Left lung (tissue), 14 donors: ENCODE measurements at places on chromosomes 5 and 9. TPM values are rescaled to one million over a fixed set of nuclear protein-coding genes. Genes with fewer than 3 reads are reported as not detected.

- no peak for DNase-seq
These were observed 6.6 kb downstream of the FBXW11 start for GRCh38 chr5:171999877-172000276.

GRCh38 chr9:126218359-126219125 is 108.1 kb upstream of the MVB12B start:
- DNase-seq, result no peak

DNA sequence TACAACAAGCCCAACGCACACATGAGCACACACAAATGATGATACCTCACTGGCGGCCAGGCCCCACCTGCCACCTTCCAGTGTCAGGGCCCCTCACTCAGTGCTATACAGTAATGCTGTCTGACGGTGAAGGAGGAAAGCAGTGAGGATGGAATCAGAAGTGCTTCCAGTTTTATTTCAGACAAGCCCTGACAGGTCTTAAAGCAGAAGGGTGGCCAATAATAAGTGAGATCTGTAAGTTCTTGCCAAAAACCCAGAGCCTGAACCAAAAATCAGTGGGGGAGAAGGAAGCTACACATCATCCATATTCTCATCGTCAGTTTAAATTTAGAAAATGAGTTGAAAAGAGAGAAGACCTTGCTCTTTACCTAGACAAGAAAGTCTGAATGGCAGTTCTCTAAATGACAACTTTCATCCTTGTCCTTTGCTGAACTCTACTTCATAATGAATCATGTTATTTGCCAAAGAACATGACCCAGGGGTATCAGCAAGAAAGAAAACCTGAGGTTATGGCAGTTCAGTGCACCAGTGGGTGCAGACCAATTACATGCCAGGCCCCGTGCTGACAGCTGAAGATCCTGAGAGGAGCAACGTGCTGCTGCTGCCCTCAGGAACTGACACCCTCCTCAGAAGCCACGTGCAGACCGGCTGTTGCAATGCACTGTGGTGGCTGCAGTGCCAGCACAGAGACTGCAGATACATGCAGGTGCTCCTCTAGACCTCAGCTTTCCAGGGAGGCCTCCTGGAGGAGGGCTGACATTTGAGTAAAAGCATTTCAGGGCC is 118.7 kb downstream of the DROSHA start:
- no peak for DNase-seq

DNA sequence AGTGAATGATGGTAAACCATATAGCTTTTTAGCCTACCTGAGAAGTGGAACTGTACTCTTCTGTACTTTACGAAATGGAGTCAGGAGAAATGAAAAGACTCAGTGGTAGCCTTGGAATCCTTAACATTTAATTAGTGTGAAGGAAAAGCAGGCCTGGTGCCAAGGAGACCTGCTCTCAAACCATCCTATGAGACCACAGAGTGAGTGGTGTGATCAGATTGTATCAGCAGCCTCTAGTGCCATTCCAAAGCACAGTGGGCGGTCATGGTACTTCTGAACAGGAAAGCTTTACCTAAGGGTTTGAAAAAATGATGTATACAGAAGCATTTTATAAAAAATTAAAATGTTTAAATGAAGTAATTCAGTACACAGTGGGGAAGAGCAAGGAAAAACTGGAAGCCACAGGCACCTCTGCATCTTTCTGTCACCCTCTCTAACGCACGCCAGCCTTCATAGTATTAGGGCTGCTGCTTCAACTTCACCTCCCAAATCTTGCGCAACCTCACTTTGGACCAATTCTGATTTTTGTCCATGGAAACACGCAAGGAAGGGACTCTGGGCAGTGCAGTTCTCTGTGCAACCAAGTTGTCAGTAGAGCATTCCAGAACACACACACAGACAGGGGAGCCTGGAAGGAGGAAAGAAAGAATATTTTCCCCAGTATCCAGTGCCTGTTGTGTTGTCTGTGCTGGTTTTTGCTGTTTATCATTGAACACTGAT is 203.7 kb downstream of the SH3GL2 start:
- DNase-seq, result no peak

GRCh38 chr9:128629852-128630545 is 26.6 kb downstream of the DYNC2I2 start:
- no peak for DNase-seq

DNA sequence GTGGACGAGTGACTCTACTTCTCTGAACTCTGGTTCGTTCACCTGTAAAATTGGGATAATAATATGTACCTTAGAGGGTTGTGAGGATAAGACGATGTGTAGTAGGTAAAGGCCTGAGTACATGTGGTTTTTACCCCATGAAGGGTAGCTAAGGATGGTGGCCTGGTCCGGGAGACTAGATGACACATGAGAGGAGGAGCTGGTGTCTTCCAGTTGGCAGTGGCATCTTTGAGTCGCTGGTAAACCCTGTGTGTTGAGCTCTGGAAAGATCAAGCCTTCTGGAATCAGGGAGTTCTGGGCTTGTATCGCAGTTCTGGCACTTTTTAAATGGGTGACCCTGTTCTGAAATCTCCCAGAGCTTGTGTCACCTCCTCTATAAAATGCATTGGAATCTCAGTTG is 166.4 kb upstream of the ZNF618 start:
- DNase-seq, result no peak

- no peak for DNase-seq
These were observed 106.7 kb downstream of the ADAMTS2 start for GRCh38 chr5:179238628-179238970.

GRCh38 chr5:128193665-128194390 is 110.3 kb downstream of the SLC12A2 start:
- no peak for DNase-seq

GRCh38 chr5:18141222-18141621 is 507.0 kb downstream of the TAF11L14 start:
- DNase-seq, result no peak

DNA sequence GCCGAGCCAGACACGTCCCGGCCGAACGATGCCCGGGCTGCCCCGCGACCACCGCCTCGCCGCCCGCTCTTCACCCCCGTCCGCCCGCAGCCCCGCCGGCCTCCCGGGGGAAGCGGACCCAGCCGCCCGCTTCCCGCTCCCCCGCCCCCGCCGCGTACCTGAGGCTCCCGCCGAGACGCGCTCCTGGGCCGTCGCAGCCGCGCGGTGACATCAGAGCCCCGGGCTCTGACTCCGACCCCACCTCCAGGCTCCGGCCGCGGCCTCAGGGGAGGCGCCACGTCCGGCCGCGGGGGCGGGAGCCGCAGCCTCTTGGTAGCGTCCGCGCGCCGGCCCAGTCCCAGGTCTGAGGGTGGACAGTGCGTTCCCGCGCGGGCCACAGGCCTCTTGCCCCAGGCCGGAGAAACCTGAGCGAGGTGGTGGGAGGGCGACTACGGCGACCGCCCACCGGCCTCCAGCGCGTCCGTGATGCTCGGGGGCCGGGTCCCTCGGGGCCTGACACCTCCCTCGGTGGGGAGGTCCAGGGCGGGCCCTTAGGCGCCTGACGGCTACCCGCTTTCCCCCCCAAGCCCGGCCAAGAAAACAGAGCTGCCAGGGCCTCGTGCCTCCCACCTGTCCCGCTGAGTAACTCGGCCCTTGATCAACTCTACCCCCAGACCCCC is at the start of gene SHROOM1:
Gene SHROOM1 (minus strand): TSS at position 212 of the 659 bp plus-strand sequence. CDS start 4,507 bp downstream, outside the sequence.
- DNase-seq, result peak; percentile 72

GRCh38 chr5:52024359-52024758 is 641.1 kb downstream of the ISL1 start:
- DNase-seq, result no peak

- DNase-seq, result no peak
These were observed 117.9 kb downstream of the CDC42SE2 start for GRCh38 chr5:131381777-131382176.

GRCh38 chr9:90546200-90546599 is 96.4 kb downstream of the DIRAS2 start:
- no peak for DNase-seq

- no peak for DNase-seq
These were observed 76.7 kb downstream of the ARSB start for GRCh38 chr5:78908173-78909061.

The SLC6A18 gene
- total RNA-seq, result not detected

The LSM11 gene
- total RNA-seq, result 3.2 TPM

The IL13 gene
- not detected for total RNA-seq

The OBP2A gene
- not detected for total RNA-seq

The FYB1 gene
- 24.4 TPM for total RNA-seq

The CATSPER3 gene
- 0.42 TPM for total RNA-seq

The GABRA6 gene
- not detected for total RNA-seq

The C9orf43 gene
- 0.47 TPM for total RNA-seq

The CKMT2 gene
- total RNA-seq, result 1.7 TPM

The IFNB1 gene
- not detected for total RNA-seq

The PTGS1 gene
- total RNA-seq, result 16.3 TPM

The EMB gene
- 45.8 TPM for total RNA-seq
